ENCODE measurements at places on chromosomes 4 and X. TPM values are rescaled to one million over a fixed set of nuclear protein-coding genes. Genes with fewer than 3 reads are reported as not detected.

- DNase-seq: peak; percentile 84
These were observed 1.5 kb downstream of the KLF8 start for GRCh38 chrX:56233682-56234081.

DNA sequence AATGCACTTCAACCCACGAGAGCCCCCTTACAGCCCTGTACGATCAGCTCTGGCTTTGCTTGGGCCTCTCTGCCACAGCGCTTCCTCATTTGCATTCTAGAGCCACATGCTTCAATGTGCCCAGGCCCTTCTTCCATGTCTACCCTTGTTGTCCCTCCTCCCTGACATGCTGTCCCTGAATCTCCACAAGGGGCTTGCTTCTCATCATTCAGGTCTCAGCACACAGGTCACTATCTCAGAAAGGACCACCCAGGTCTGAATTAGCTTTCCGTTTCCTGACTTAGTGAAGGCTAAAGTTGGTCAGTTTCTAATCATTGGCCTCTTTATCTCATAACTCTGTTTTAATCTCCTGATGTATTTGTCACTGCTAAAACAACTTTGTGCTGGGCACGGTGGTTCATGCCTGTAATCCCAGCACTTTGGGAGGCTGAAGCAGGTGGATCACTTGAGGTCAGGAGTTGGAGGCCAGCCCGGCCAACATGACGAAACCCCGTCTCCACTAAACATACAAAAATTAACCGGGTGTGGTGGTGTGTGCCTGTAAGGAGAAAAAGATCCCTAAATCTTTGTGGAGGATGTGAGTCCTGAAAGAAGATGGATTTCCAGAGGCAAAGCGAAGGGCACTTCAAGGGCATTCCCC lies 17.9 kb upstream of the SLC34A2 start:
- no peak for DNase-seq

FAM114A1 gene
- 132 TPM for total RNA-seq

ARX gene
- total RNA-seq: not detected

DNA sequence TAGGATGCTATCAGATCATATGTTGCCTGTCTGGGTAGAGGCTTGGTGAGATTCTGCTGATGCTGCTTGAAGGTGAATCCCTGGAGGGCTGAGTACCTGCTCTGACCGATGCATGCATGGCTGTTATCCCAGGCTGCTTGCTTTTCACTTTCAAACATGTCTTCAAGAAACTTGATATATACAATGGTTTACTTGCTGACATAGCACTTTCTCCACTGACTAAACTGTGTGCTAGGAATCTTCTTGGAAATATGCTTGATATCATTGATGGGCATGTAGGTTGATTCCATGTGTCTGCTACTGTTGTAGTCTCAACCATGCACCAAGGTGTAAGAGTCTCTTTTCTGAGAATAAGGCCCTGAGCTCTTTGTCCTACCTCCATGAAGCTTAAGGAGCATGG lies 79.6 kb upstream of the WDR1 start:
- no peak for DNase-seq

GRCh38 chr4:2042947-2043395 lies 16.2 kb upstream of the NAT8L start:
- DNase-seq: no peak

DNA sequence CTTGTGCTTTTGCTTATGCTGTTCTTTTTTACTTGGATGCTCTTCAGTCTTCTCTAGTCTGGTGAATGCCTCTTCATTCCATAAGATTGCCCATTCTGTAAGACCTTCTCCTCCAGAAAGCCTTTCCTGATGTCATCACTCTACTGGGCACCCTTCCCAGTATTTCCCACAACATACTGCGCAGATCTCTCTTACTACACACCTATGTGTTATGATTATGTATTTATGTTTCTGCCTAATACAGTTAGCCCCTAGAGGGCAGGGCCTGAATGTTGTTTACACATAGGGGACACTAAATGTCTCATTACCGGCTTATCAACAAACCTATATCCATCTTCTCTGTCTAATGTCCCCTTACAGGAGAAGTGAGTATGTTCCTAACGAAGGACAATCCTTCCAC lies 21.1 kb downstream of the AIFM1 start:
- DNase-seq: no peak

- no peak for DNase-seq
These were observed 169.9 kb downstream of the DCLK2 start for GRCh38 chr4:150248181-150248580.

GRCh38 chrX:11640089-11640488 lies 25.6 kb downstream of the ARHGAP6 start:
- no peak for DNase-seq

DNA sequence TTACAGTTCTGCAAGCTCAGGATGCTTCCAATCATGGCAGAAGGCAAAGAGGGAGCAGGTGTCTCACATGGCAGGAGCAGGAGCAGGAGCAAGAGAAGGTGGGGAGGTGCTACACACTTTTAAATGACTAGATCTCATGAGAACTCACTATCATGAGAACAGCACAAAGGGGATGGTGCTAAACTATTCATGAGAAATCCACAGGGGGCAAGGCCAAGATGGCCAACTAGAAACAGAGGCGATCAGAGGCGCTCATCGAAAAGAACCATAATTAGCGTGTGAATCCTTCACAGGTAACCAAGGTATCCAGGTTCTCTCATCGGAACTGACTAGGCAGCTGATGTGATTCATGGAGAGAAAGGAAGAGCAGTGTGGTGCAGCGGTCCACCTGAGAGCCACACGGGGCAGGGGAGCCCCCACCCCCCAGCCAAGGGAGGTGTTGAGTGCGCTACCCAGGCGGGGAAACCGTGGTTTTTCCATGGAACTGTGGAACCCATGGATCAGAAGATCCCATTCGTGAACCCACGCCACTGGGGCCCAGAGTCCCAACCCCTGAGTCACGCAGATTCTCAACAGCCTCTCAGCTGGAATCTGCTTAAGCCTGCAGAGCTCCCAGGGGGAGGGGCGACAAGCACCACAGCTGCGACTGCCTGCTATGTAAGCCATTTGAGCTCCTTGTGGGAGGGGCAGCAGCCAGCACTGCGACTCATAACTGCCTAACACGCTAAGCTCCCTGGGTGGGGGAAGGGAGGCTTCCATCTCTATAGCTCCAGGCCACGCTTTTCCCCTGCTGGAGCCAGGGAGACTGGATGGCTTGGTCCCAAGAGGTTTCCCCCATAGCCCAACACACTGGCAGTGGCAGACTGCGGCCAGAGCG lies 46.7 kb downstream of the FGF16 start:
- DNase-seq: no peak
